DMS 273 treated with DMSO at 0.1 percent for 48 hours (cell line): ENCODE measurements at places on chromosomes 5 and 9.

DNA sequence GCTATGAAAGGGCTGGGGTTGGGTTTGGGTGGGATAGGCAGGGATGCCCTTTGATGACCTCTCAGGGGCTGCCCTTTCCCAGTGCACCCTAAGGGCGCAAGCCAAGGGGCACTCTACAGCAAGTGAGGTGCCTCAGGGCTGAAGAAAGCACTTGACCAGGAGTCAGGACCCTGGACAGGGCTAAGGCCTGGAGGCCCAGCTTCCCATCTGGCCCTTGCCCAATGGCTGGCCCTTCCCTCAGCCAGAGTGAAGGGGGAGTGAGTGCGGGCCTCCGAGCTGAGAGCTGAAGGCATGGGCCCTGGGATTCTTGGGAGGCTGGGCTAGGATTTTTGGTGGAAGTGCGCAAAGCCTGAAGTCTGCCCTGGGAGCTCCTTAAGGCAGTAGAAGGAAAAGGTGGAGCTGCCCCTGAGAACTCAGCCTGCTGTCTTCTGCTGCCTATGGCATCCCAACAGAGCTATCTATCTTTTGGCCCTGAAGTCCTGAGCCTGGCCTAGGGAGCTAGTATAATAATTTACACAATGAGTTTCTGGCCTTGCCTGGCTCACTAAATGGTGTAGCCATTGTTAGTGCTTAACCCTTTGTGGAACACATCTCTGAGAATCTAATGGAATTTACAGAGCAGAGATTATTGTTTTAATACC, 16.4 kb downstream of the JADE2 start:
- no peak for DNase-seq

DNA sequence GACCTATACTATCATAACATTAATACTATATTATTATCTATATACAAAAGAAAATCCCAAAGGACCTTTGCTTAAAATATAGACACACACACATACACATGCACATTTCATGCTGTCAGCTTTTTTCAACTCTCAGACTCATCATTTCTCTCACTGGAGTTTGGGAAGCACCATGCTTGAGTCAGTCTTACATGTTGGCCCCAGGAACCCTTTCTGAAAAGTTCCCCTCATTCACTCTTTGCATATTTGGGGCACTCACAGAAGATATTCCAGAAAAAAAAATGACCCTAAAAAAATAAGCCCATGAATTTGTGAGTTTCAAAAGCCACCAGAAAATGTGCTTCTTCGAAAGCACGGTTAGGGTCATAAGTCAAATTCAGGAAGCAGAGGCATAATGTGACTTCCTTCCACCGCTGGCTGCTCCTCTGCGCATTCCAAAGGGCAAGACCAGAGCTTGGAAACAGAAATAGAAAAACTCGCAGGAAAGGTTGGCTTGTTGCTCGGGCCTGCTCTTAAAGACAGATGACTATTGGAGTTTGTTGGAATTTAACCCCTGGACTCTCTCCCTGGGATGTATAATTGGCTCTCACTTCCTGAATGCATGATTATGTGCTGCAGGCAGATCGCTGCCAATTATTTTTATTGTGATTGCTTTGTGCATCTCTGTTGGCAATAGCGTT, 129.7 kb upstream of the IQGAP2 start:
- no peak for DNase-seq

DNA sequence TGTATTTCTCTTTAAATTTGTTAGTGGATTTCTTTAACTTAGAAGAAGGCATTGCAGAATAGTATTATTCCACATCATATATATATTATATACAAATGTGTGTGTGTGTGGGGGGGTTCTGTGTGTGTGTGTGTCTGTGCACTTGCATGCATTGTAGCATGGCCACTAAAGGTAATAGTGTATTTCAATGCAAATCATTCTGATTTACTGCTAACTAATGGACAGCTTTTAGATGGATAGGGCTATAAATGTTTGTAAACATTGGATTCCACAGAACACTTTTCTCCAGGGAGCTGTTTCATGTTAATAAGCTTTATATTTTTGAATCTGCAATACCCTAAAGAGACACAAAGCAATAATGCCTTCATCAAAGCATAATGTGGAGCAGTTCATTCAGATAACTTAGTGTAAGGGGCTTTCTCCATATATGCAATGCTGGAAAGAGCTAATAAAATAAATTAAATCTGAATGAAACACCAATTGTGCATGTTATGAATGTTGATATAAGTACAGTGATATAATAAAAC, 496.7 kb upstream of the CDH9 start:
- DNase-seq: no peak

GRCh38 chr5:66945389-66946349, 250.9 kb downstream of the CD180 start:
- no peak for DNase-seq

- no peak for DNase-seq
Observed at GRCh38 chr9:126053913-126054312, 272.7 kb upstream of the MVB12B start.

DNA sequence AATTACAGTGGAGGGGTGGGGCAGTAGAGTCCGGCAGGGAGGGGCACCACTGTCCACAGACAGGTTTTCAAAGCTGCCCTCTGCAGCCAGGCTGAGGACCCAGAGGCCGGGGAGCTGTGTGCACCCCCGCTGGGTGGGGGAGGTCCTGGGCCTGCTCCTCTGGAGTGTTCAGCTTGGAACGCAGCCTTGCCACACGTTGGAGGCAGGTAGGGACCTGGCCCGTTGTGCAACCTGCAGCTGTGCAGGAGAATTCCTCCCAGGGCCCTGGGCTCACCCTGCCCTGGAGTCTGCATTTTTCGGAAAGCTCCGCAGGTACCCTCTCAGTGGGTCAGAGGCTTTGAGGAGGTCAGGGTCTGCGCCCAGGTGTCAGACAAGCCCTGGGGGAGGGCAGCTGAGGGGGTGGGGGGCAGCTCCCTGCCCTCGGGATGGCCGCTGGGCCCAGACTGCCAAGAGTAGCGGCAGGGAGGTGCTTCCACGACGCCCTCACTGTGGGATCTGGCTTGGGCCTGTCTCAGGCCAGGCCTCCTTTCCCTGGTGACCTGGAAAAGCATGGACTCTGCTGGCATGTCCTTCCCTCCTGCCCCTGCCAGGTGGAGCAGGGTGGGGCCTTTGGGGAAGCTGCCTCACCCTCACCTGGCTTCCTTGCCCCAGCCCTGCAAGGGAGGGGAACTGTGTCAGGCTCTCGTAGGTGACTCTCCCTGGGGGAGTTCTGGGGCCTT, 29.5 kb downstream of the RXRA start:
- no peak for DNase-seq

DNA sequence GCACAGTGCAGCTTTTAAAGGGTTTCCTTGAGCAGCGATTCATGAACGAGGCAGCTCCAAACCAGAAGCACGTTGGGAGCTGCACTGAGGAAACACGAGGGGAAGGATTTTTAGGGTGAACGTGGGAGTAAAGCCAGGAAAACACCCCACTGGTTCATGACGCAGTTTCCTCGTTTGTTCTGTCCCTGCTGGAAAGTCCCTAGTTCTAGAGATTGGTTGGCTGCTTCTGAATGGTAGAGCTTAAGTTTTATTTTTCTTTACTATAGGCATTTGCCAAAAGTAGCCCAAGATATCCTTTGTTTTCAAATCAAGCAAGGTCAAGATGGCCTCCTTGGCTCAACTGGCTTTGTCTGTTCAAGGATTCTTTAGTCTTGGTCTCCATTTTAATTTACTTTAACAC, 116.5 kb upstream of the CACNA1B start:
- no peak for DNase-seq

DNA sequence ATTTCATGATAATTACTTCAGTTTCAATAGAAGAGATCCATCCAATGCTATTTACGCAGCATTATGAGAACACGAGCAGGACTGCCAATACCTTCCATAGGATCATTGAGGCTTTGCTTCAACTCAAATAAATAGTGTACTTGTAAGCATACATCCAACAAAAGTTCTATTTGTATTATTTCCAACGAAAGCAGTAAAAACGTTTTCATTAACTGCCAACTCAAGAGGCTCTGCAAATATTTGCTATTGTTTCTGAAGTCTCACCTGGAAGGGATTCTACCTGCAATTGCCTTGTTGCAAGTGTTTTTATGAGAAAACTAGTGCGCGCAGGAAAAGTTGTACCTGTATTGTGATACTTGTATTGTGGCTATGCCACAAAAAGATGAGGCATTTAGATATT, 11.0 kb upstream of the GNPDA1 start:
- no peak for DNase-seq

DNA sequence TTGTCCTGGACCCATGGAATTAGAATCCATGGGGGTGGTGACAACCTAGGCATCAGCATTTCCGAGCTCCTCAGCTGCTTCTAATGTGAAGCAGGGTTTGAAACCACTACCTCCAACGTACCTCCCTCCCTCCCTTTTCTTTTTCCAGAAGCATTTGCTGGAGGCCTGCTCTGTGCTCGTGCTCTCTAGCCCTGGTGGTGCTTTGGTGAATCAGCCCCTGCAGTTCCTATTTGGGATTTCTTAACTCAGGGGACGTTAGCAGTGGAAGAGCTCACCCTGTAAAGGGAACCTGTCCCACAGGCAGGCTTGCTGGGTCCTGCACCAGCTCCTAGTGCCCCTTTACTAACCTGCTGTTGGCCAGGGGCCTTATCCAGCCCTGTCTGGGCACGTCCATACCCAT, 55.0 kb downstream of the NSG2 start:
- no peak for DNase-seq

DNA sequence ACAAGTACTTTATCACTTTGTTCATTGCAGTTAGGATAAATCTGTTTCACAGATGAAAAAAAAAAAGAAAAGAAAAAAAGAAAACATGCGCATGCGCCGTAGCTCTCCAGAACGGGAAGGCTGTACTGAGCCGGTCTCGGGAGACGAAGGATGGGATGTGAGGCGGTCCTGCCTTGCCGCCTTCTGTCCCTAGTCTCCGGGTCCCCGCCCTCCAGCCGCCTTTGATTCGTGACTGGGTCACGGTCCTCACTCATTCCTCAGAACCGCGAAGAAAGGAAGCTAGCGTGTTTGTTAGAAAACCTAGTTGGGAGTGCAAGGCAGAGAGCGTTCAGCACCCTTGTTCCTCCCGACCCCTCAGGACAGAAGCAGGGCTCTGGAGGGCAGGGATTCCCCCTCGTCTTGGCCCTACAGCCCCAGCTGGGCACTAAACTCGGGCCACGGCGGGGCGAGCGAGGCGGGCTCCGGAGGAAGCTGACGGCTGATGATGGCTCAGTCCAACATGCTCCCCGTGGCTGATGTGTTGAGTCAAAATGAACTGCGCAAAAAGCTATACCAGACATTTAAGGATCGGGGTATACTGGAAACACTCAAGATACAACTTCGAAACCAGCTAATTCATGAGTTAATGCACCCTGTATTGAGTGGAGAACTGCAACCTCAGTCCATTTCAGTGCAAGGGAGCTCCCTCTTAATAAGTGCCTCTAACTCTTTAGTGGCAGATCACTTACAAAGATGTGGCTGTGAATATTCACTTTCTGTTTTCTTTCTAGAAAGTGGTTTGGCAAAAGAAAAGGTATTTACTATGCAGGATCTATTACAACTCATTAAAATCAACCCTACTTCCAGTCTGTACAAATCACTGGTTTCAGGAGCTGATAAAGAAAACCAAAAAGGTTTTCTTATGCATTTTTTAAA, 40.0 kb downstream of the CPLANE1 start:
- no peak for DNase-seq

DNA sequence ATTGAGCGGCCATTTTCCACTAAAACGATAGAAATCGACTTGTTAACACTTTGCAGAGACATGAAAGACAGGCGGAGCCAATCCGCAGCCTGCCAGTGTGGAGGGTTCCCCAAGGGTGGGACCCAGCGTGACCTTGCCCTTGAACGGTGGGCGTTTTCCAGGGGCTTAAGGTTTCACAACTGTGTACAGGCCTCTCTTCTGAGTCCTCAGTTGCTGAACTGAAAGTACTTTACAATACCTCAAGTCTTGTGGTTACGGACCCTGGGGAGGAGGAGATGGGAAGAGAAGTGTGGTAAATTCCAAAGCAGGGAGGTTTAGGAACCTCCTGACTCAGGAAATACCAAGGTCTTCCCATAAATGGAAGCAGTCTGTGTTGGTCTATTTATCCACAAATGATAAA, 68.2 kb upstream of the CKMT2 start:
- DNase-seq: no peak

- peak; percentile 26 for DNase-seq
Observed at GRCh38 chr9:117782931-117783788, 79.0 kb downstream of the TLR4 start.

- DNase-seq: no peak
Observed at GRCh38 chr5:9192266-9192665, 353.6 kb downstream of the SEMA5A start.

GRCh38 chr5:2320611-2321010, 430.9 kb downstream of the IRX2 start:
- DNase-seq: no peak

DNA sequence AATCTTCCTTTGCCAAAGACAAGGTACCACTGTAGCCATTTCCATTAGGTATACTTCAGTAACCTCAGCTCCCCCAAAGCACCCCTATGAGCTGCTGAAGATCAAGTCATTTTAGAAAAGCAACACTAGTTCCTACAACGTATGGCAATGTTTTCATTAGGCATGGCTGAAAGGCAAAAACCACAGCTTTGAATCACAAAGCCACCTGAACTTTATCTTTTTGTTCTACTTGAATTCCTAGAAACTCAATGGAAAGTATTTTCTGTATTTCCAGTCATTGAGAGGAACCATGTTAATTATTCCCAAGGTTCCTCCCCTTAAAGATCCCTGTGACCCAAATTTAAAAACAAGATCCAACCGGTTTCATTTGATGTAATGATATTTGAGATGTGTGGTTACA, 152.1 kb downstream of the EFNA5 start:
- no peak for DNase-seq

DNA sequence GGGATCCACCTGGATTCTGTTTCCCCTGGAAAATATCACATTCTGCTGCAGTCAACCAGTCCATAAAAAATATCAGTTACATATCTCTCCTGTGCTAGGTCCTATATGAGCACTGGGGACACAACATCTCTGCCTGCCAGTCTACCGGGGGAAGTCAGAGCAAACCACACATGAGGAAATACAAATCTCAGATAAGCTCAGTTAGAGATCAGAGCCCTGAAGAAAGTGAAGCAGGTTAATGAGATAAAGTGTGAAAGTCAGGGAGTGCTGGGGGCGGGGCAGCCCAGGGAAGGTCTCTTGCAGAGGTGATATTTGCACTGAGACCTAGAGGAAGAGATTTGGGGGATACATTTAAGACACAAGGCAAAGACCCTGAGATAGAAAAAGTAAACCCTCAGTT, 67.8 kb upstream of the SLC1A1 start:
- DNase-seq: no peak

- no peak for DNase-seq
Observed at GRCh38 chr5:125554355-125554754, 807.9 kb upstream of the ZNF608 start.

DNA sequence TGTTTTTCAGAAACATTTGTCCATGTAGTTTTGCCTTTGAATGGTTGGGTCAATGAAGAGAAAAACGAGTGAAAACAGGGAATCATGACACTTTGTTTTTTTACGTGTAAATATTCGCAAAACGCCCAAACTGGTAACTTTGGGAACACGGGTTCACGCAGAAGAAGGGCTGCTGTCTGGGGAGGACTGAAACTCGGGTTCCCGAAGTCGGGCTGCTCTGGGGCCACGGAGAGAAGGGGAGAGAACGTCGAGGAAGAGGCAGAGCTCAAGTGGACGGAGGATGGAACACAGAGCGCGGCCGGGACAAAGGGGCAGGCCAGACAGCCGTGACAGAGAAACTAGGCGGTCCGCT, 478 bp upstream of the SETD9 start:
- DNase-seq: peak; percentile 51

GRCh38 chr5:58224661-58225060, 235.2 kb downstream of the PLK2 start:
- no peak for DNase-seq
